ENCODE measurements at places on chromosomes 12 and 14.

DNA sequence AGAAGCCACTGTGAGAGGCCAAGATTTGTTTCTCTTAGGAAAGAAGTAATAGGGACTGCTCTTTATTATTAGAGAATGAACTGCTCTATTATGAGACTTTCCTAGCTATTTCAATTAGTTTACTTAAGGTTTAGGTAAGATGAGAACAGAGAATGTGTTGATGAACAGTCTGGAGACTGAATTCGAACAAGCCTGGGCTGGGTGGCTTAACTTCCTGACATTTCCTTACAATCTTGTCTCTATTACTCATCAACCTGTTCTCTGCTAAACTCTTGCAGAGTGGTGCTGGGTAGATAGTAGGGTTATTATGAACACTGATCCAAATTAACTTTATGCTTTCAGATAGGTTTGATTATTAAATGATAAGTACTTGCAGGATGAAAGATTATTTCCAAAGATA is 31.2 kb downstream of the SLC15A5 start:
- no peak for DNase-seq

- DNase-seq = no peak
Observed at GRCh38 chr14:58607952-58608317, 29.8 kb upstream of the DACT1 start.

GRCh38 chr14:101365329-101366158 is 195.8 kb upstream of the DIO3 start:
- no peak for DNase-seq

GRCh38 chr14:31945074-31945613 is 132.0 kb upstream of the ARHGAP5 start:
- no peak for DNase-seq

- no peak for DNase-seq
Observed at GRCh38 chr14:71119075-71119474, 211.8 kb downstream of the PCNX1 start.

DNA sequence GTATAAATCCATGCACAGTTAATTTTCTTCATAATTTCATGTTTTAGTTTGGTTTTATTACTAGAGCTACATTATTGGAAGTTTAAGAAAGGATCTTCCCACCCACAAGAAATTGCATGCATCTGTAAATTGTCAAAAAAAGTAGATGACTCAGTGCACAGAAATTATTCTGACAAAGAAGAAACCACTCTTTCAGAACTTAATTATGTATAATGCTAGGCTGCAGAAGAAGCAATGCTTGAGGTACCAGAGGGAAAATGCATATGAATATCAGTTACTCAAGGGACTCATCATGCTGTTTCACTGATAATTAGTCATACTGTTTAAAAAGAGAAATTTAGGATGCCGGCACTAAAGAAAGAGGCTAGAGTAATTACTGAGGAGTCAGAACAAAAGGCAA is 147.0 kb downstream of the SLC16A7 start:
- no peak for DNase-seq

DNA sequence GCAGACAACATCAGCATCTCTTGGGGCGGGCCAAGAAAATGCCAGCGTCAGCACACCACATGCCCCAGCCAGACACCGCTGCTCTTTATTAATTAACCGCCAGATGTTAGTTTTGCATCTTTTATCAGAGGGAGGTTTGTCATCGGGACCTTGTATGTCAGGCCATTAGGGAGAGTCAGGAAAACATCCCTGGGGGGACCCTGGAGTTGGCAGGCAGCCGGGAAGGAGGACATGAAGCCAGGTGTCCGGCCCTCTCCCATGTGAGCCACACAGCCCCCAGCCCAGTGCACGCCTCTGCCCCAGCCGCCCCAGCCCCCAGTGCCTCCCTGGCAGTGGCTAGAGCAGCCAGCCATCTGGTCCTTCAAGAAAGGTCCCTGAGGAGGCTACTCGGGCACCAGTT is 56.9 kb upstream of the FAM222A start:
- no peak for DNase-seq

DNA sequence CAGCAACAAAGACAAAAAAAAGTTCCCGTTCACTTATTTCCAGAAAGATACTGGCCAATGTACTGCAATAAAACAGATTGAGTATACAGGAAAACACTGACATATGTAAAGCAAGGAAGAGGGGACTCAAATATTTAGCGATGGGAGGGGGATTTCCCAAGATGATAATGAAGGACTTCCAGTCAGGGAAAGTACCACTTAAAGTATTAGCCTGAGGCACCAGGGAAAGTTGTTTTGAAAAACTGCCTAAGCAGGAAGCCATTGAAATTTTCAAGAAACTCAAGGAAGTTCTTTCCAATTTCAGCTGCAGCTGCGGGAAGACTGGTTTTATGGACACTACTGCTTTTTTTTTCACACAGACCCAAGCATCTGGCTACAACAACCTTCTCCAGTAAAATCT is 1007.4 kb upstream of the NOVA1 start:
- DNase-seq = no peak

DNA sequence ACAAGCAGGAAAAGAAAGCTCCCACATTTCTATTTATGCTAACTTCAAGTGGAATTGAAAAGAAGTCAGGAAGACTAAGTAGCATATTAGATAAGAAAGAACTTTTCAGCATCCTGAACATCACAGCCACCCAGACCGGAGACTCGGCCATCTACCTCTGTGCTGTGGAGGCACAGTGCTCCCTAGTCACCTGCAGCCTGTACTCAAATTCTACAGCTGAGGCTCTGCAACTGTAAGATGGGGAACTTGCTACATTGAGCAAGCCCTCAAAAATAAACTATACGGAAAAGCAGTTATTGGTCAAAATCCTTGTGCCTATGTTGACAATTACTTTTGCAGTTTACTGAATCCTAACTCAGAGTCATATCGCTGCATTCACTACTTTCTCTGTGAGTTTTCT is 361.9 kb downstream of the DAD1 start:
- DNase-seq = no peak

- DNase-seq = no peak
Observed at GRCh38 chr12:59365133-59365532, 230.7 kb upstream of the SLC16A7 start.

- DNase-seq = no peak
Observed at GRCh38 chr12:95607642-95608041, 56.4 kb upstream of the USP44 start.

DNA sequence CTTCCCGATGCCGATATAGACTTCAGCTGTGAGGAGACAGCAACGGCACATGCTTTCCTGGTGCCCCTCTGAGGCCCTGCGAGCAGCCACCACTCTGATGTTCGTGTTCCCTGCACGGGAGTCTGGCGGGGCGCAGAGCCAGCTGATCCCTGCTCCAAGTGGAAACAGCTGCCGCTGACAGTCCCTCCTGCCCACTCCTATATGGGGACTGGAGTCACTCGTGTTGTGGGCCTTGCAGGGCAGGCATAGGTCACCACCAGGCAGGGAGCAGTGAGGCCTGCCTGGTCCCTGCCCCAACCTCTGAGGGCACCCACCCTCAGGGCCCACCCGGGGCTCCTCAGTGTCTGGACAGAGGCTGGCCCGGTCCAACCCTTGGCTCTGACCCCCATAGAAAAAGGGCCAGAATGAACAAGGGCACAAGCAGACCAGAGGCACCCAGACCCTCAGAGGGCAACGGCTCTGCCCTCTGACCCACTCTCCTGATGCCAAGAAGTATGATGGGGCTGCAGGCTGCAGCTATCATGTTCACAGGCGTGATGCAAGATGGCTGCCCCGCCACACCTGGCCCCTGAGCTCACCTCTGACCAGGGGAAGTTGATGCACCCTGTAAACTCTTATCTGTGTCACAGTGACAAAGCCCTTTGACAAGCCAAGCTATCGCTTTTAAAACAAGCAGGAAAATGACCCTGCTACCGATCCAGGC is 181.6 kb downstream of the CALM1 start:
- no peak for DNase-seq

DNA sequence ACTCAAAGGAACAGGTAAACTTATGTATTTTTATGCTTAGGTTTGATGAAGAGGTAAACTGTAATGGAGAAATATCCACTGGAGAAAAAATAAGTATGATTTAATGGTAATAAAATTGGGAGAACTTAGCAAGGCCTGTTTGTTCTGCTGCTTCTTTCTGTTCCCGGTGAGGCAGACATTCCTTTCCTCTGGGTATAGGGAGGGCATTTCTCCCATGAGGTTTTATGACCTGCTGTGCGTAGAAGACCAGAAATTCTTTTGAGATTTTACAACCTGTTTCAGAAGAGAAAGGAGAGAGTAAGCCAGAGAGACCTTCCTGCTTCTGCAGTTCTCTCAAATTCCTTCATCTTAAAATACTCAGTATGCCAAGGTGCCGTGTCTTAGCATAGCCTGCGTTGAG is 139.4 kb upstream of the RMST start:
- DNase-seq = no peak

DNA sequence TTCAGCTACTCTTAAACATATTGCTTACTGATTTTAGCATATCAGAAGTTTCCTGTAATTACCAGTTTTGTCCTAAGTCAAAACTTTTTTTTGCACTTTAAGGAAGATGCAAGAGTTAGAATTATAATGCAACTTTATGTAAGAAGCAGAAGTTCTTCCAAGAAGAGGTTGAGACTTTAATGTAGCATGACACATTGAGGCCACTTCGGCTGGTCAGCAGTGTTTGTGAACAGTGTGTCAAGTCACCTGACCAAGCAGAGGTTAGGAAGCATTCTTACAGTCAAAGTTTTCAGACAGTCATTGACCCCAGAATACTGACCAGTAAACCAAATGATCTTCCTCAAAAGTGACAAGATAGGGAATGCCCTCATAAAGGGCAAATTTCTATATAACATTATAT is 15.2 kb downstream of the FGFR1OP2 start:
- no peak for DNase-seq

- no peak for DNase-seq
Observed at GRCh38 chr14:95784137-95784536, 70.2 kb upstream of the TCL1A start.

- DNase-seq = no peak
Observed at GRCh38 chr14:50796390-50796789, 34.6 kb downstream of the NIN start.

DNA sequence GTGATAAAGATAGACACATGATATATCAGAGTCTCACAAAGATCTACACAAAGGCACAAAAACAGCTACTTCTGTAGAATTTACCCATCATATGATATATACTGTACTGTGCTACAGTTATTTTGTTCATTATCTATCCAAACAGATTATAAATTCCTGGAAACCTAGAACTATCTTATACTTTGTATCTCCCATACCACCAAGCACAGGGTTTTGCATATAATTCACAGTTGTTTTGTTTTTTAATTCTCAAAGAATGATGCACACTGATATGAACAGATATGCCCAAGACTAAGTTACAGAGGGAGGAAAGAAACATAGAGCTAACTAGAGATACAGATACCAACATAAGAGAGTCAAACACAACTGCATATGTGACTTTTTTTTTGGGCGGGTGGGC is 3.4 kb downstream of the PRKAG1 start:
- no peak for DNase-seq

DNA sequence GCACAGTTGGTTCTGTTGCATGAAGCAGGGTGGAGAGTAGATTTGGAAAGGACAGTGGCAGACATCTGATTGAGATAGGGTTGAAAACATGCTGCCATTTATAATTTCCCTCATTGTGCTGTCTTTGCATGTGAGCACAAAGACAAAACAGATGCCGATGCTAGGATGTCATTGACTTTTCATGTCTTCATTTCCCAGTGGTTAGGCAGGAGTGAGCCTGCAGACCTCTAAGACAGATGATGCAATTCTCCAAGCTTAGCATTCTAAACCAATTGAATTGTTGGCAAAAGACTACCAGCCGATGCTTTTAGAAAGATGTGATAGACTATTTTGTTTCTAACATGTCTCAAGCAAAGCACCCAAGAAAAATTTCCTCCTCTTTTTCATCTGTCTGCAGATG is 37.1 kb upstream of the PELI2 start:
- no peak for DNase-seq

- DNase-seq = no peak
Observed at GRCh38 chr14:50901361-50901760, 29.5 kb downstream of the ABHD12B start.
